Renal cortical epithelial cell (primary cell): ENCODE measurements at places on chromosomes 11 and 22. TPM values are rescaled to one million over a fixed set of nuclear protein-coding genes. Genes with fewer than 3 reads are reported as not detected.
A peak's percentile ranks its signal among the peaks of the same experiment; 100 is the strongest.

The ADAMTS8 gene
- not detected in 2 replicates for total RNA-seq

The IRAG1 gene
- total RNA-seq, result under 0.01 and 0.15 TPM in 2 replicates

The HORMAD2 gene
- total RNA-seq, result 1.0 TPM in 1 of 2 replicates, not detected in the other

The CBLIF gene
- total RNA-seq, result not detected in 2 replicates

The IGSF9B gene
- 2.0 TPM in 1 of 2 replicates, not detected in the other for total RNA-seq

The ZBTB16 gene
- total RNA-seq, result 5.7 and 53.7 TPM in 2 replicates

The TRIM6 gene
- 10.4 and 19.5 TPM in 2 replicates for total RNA-seq

The OR5B21 gene
- not detected in 2 replicates for total RNA-seq

The VWCE gene
- 1.9 and 4.5 TPM in 2 replicates for total RNA-seq

- DNase-seq, result no peak
Measured at GRCh38 chr11:33770236-33770635, 4.1 kb downstream of the FBXO3 start.

GRCh38 chr22:49582181-49582580 lies 245.5 kb downstream of the BRD1 start:
- DNase-seq, result no peak

- DNase-seq, result peak; percentile 16
Measured at GRCh38 chr11:10573556-10573955, 5.1 kb upstream of the LYVE1 start.

GRCh38 chr11:117256573-117256972 lies 24.1 kb downstream of the RNF214 start:
- DNase-seq, result no peak

GRCh38 chr11:76714493-76714892 lies 43.9 kb upstream of the LRRC32 start:
- no peak for DNase-seq

GRCh38 chr11:34727228-34727737 lies 106.4 kb downstream of the EHF start:
- DNase-seq, result no peak

- DNase-seq, result no peak
Measured at GRCh38 chr11:127790592-127790991, 790.0 kb upstream of the KIRREL3 start.

DNA sequence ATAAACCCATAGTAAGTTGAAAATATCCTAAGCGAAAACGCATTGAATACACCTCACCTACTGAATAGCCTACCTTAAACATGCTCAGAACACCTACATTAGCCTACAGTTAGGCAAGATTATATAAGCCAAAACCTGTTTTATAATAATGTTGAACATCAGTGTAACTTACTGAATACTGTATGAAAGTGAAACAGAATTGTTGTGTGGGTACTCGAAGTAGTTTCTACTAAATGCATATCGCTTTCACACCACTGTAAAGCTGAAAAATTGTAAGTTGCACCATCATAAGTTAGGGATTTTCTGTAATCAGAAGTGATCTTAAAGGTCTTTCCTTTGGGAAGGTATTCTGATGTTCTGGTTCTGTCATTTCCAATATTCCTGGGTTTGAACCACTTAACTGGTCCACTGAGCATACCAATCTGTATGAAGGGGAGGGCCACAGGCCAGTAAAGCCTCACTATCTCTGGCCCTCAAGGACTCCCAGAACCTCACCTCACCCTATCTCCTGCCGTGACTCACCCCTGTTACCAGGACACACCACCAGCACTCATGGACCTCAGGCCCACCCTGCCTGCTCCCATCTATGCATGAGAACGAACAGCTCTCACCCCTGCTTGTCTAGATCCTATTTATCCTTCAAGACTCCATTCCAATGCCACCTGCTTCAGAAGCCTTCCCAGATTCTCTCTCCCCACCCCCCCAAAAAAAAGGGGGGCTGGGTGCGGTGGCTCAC lies 70.0 kb downstream of the NAT10 start:
- DNase-seq, result no peak

DNA sequence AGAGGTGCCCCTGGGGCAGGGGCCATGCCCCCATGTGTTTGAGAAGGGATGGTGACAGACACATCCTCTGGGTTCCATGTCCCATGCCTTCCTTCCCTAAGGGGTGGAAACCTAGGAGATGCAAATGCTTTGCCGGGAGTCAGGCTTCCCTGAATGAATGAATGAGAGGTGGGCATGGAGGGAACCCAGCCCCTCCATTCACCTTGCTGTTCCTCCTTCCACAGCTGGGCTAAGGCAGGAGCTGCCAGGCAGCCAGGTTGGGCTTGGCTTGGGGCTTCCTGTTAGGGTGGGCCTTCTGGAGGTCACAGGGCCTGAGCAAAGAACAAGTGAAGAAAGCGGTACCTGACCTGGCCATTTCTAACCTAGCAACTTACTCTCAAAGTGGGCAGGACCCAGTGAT lies 926 bp downstream of the POU2F3 start:
- no peak for DNase-seq

DNA sequence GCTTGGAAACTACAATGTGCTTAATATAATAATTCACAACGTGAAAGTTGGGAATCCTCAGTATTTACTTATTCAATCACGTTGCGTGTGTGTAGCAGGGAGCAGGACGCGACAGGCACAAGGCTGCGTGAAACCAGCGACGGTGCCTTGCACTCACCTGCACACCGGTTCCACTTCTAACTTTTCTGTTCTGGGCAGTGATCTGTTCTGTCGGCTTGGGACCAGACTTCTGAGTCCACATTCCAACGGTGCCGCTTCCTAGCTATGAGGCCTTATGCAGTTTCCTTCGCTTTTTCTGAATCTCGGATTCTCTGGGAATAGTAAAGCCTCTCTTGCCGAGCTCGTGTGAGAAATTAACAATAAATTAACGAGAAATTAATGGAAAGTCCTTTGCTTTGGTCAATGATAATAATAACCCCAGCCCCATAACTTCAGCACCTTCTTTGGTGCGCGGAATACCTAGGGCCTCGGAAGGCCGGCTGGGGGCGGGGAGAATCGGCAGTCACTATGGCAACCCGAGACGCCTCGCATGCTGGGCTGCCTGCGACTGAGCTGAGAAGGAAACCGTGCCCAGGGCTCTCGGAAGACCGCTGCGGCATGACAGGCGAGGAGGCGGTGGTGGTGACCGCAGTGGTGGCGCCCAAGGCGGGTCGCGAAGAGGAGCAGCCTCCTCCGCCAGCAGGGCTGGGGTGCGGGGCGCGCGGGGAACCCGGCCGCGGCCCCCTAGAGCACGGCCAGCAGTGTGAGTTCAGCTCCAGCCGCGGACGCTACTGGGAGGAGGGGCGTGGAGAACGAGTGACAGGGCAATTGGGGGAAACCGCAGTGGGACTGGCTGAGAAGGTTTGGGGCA lies at the start of gene C11orf97:
Gene C11orf97 (plus strand): TSS at position 530 of the 850 bp plus-strand sequence. CDS start 68 bp downstream, at position 598.
- DNase-seq, result peak; percentile 34

- DNase-seq, result no peak
Measured at GRCh38 chr11:69308936-69309615, 15.1 kb downstream of the MYEOV start.
